Germinal center (tissue), 1 donor: ENCODE measurements at places on chromosomes 7 and 10.

DNA sequence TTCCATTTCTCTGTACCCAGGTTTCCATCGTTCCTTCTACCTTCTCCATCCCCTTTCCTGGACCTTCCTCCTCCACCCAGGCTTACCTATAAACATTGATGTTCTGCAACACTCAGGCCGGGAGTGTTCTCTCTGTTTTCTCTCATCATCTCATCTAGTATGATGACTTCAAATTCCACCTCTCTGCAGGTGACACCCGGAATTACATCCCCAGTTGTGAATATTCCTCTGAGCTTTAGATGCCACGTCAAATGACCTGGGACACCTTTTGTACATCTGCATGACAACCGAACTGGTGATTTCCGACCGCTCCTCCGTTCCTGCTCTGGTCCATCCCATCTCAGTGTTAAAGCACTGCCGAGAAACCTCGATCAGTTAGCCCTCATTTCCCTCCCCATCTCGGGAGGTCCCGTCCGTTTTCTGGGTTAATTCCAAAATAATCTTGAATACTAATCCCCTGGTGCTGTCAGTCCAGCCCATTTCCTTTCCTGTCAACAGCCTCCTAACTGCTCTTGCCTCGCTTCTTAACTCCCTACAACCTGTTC lies 76.7 kb upstream of the SAMD8 start:
- no peak for DNase-seq

GRCh38 chr7:106125417-106125816 lies 13.3 kb upstream of the SYPL1 start:
- no peak for DNase-seq

GRCh38 chr7:151406051-151406875 lies 3.6 kb downstream of the WDR86 start:
- no peak for DNase-seq

GRCh38 chr7:734214-734613 lies 7.1 kb upstream of the PRKAR1B start:
- DNase-seq, result no peak

DNA sequence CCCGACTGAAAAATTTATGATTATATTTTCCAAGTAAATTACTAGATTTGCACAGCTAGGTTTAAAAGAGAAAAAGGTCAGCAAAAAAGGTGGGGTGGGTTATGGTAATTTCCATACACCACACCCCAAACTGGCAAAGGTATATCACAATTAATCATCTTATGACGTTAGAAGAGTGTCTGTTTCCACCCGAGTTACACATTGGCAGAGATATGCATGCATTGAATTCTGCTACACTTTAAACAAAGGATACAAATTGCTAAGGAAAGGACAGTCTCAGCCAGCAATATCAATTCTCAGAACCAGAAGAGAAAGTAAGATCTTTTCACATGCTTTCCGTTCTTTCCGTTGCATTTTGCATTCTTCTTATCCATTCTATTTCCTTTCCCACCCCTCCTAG lies 843.3 kb downstream of the GATA3 start:
- DNase-seq, result no peak

GRCh38 chr7:37245590-37245989 lies 203.1 kb downstream of the ELMO1 start:
- DNase-seq, result no peak

DNA sequence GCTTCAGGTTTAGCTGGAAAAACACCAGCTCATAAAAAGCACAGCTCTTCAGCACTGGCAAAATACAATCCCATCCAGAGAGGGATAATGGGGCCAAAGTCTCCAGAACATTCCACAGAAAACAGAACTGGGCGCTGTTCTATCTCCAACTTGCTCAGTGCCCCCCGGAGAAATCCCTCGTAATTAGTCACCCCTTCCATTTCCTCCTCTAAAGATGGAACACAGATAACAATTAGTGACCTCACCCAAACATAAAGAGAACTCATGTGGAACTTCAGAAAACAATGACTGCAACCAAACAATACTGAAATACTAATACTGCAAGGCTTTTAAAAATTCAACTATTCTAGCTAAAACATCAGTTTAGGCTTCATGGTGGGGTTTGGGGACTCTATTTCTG lies 46.3 kb downstream of the KIAA1549 start:
- DNase-seq, result no peak

DNA sequence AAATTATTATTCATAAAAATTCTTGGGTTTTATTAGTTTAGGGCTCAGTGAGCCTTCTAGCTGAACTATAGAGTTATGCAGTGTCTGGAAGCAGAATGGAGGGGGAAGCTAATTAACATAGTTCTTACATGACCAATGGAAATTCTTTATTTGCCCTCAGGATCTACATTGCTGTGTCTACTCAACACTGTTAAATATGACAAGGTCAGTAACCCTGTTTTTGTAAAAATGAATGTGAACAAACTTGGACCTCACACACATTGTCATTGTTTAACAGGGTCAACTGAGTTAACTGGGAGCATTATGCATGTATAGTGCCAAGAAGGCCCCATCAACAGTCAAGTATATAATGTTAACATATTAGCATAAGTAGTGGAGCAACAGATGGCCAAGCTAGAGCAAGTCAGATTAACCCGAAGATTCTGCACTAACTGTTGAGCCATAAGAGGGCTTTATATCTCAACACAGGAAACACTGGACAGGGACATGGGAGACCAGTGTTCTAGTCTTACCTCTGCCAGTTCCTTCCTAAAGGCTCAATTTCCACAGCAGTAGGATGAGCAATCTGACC lies 122.5 kb upstream of the SEM1 start:
- DNase-seq, result no peak
